Activated effector memory CD4-positive, alpha-beta T cell treated with Interleukin-2 at 50 U/mL for 16 hours (primary cell): ENCODE measurements at places on chromosomes 1 and 21.

GRCh38 chr21:42736646-42737350, 83.4 kb downstream of the PDE9A start:
- no peak for DNase-seq

DNA sequence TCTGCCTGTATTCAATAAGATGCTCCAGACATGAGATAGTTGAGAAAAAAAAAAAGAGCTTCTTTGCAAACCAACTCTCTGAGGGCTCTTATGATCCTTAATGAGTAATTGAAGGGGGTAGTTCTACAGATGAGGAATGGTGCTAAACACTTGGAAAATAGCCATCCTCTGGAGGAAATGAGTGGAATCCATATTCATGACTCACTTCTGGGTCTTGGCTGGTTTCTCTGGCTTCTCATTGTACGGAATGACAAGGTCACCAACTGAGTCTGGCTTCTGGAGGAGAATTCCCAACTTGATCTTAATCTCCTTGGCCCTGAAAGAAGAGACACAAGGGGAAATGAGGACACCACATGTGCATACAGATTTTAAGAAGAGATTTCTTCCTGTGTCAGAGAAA, 34.7 kb downstream of the RGS5 start:
- no peak for DNase-seq

DNA sequence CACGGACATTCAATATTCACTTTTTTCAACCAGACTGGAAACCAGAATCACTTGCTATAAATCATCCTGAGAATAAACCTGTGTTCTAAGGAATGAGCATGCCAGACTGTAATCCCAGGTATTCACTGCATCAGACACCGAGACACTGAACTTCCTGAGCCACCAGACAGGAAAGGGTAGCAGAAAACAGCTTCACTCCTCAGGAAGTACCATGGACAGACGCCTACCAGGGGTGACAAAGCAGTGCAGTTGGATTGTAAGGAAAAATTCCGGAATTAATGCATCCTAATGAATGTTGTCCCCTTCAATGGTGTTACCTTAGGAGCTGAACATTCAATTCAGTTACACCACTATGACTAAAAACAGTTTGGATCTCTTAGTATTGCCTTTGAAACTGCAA, 156.1 kb downstream of the PIGK start:
- no peak for DNase-seq

DNA sequence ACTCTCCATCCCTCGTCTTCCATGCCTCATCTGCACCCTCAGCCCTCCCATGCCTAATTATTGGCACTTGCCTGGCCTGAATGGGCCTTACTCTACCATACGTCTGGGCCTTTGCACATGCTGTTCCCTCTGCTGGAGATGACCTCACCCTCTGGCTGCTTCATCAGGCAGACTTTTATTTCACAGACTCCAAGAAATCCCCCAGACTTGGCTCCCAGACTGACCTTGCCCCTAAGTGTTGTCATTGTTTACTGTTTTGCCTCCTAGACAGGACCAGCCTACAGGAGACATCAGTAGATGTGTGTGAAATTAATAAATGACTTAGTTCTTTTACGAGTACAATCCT, 5.2 kb upstream of the AHDC1 start:
- no peak for DNase-seq

GRCh38 chr1:10901091-10901890, 104.8 kb upstream of the CASZ1 start:
- DNase-seq: no peak

GRCh38 chr1:41662061-41662764, 177.7 kb upstream of the EDN2 start:
- DNase-seq: peak; percentile 62

DNA sequence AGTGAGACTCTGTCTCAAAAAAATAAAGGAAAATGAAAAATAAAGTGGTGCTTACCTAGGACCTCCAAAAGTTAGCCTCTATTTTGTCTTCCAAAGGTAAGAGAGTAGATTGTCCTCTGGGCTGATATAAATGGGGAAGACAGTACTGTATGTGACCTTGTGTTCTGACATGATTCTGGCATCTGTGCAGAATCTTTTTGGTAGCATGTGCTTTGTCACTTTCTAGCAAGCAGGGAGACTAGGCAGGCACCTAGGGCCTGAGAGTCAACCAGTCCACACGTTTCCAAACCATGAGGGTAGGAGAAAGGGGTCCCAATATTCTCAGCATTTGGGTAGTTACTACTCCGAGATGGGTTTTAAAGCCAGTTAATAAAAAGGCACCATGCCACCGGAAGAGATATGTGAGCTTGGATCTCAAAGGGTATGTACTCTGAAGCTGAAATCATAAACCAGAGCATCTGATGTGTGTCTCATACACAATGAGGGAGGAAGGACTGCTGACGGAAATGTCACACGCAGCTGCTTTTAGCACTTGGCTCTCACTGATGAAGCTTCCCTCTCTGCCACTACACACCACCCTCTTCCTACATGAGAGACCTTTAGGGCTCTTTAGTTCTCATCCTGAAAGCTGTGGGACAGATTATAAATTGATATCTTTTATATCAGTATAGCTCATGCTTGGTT, 27.0 kb upstream of the SLC16A1 start:
- DNase-seq: no peak

DNA sequence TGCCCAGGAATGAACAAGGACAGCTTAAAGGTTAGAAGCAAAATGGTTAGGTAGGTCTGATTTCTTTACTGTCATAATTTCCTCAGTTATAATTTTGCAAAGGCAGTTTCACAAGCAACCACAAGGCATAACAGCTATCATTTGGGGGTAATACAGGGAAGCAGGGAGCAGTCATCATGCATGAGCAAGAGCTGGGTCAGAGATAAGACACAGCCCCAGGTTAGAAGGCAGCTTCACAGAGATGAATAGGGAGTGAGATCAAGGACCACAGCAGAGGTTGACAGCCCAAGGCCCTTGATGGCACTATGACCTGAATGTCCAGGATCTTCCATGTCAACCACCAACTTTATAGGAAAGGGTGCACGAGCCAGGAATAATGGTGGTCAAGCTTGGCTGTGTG, 9.0 kb upstream of the CSRP1 start:
- DNase-seq: no peak

GRCh38 chr1:39635871-39636210, 3.6 kb downstream of the HEYL start:
- no peak for DNase-seq

- DNase-seq: no peak
Measured at GRCh38 chr1:150366416-150367296, 2.7 kb downstream of the RPRD2 start.

DNA sequence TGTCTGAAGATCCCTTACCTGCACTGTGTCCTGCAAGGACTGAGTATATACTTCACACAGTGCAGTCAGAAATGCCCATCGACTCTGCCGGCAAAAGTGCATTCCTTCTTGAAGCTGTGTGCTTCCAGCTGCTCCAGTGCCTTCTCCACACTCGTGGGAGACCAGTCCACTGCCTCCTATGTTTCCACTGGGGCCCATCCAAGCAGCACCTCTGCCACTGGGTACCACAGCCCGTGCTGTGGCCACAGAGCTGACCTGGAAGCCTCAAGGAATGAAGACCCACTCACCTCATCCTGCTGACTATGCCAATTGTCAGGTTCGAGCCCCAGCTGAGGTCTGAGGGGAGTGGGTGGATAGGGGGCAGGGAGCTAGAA, 108.1 kb downstream of the GDAP2 start:
- no peak for DNase-seq

- no peak for DNase-seq
Measured at GRCh38 chr1:219876798-219877209, 51.6 kb downstream of the SLC30A10 start.

- DNase-seq: no peak
Measured at GRCh38 chr1:242876030-242876429, 351.5 kb upstream of the PLD5 start.

DNA sequence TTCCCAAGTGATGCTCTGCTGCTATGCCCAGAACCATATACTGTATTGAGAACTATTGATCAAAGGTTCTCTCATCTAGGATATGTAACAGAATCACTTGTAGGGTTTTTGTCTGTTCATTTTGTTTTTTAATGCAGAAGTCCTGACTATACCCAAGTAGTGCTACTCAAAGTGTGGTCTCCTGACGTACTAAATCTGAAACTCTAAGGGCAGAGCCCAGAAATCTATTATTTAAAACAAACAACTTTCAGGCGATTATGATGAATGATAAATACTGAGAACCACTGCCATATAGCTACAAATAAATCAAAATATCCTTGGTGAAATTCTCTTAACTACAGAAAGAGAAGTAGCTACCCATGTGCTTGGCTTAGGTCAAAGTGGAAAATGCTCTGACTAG, 10.1 kb downstream of the ZZZ3 start:
- DNase-seq: no peak

DNA sequence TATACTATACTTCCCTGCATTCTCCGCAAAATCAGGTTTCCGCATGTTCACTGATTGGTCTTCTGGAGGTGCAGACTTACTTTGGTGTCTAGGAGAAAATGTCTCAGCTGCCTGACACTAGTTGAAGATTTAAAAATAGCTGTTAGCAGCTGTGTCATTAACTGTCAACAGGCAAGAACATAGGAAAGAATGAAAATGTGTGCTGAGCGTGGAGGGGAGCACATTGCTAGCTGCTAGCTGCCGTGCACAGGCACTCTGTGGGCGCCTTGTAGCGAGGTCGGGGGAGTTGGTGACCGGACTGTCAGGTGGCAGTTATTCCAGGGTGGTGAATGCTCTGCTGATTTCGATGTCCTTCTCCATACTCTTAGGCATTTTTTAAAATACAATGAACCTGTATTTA, 5.2 kb downstream of the FAAH start:
- no peak for DNase-seq

- no peak for DNase-seq
Measured at GRCh38 chr1:80498673-80499072, 1302.1 kb upstream of the ADGRL2 start.

GRCh38 chr1:186722711-186723309, 42.6 kb upstream of the PTGS2 start:
- DNase-seq: no peak

DNA sequence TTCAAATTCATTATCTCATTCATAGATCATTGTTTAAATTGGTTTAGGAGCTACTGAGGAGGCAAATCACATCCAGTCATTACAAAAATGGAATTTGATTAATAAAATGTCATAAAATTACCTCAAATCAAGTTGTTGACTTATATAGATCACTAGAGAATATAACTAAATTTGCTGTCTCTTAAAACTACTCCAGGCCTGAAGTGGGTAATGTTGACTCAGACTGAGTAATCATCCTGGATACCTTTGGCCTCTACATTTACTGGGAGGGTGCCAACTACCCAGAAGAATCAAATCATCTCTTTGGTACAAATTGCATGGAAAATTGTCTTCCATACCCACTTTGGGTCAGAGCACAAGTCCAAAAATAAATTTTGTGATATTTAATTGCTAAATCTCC, 191.2 kb upstream of the GREM2 start:
- no peak for DNase-seq

DNA sequence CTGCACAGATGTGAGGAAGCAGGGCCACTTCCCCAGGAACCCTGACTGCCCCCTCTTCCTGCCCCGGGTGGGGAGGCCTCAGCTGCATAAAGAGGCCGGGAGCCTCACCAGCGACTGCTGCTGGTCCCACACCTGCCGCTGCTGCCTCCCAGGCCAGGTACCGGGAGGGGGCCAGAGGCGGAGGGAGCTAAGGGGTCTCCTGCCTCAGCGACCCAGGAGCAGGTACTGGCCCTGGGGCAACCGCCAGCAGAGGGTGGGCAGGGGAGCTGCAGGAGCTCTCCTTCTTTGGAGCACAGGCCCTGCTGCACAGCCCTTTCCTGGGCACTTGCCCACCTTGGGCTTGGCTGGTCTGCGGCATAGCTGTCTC, 6.8 kb downstream of the GJC2 start:
- DNase-seq: no peak

DNA sequence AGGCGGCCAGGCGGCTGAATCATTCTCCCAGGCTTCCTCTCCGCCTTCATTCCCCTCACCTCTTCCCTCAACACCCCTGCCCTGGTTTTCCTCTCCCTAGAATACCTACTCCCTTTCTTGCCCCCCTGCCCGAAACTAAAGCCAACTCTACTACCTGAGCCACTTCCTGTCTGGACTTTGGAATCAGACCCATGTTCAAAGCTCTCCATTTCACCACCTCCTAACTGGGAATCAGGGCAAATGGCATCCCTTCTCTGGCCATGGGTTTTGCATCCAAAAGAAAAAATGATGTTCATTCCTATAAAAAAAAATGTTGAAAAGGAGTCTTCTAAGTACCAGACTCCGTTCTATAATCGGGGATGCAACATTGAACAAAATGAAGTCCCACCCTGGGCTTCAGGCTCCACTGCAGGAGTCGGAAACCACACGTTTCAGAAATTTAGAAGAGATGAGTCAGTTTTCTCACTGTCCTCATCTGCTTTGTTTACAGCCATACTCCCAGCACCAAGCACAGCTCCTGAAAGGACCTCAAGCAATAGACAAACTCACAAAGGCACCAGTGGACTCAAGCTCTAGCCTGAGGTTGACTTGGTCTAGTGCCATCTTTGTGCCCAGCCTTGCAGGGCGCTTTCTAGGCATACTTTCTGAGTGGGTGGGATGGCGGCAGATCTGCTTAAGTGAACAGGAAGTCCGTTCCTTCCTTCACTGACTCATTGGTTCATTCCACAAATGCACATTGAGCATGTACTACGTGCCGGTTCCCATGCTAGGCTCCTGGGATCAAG, 176.2 kb downstream of the IGSF21 start:
- DNase-seq: no peak

DNA sequence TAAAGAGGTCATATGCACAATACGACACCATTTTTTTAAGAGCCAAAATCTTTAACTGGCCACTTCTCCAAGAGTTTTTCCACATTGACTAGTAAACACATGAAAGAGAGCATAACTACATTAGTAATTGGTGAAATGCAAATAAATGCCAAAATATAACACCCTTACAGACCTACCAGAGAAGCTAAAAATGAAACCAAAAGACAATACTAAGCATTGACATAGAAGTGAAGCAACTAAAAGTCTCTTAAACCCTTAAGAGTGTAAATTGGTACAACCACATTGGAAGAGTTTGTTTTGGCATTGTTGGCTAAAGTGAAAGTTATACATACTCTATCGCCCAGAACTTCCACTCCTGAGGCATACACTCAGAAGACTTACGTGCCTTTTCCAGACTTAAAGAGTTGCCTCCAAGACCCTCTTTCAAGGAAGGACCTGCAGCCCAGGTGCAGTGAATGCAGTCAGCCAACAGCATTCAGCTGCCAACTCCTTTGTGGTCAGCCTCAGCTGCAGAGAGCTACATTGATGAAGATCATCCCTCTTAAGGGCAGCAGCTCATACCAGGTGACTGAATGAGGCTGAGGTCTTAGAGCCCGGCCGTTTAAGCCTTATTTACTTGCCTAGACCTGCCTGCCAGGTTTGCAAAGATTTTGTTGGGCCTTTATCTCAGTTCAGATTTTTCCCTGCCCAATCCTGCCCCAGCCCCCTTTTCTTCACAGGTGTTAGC, 839.1 kb upstream of the ADGRL2 start:
- no peak for DNase-seq

DNA sequence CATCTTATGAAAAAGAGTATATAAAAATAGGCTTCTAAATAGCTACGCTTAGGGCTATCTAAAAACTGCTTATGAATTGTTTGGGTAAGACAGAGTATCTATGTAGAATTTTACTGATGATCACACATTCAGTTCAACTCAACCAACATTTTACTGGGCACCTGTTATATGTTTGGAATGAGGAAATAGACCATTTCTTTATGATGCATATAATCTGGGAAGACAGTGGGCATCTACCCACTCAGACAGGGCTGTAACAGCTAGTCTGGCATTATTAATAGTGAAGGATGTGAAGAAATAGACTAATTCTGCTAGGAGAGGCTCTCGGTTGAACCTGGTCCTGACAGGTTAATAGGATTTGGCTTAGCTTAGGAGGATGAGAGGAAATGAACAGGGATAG, 56.9 kb downstream of the TIAM1 start:
- no peak for DNase-seq
